ENCODE measurements at places on chromosomes 5 and 9. TPM values are rescaled to one million over a fixed set of nuclear protein-coding genes. Genes with fewer than 3 reads are reported as not detected.

The GDA gene
- 2.7 TPM for total RNA-seq

The PCDH12 gene
- 1.6 TPM for total RNA-seq

The WNK2 gene
- total RNA-seq: 114 TPM

The SELENOP gene
- total RNA-seq: 99.9 TPM

- DNase-seq: no peak
Measured at GRCh38 chr5:1374679-1375055, 29.8 kb upstream of the CLPTM1L start.

DNA sequence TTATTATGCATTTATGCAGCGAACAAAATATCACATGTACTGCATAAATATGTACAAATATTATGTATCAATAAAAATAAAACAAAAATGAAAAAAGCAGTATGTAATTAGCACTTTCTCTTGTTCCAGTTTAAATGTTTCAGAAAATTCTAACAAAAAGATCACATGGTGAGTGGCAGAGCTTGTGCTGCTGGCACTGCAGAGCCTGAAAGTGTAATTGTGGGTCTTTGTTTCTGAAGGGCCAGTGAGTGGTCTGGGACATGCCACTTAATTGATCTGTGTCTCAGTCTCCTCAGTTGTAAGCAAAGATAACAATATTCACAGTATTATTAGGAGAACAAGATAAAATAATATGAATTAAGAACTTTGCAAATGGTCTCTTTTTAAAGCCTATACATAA lies 39.5 kb upstream of the RAI14 start:
- no peak for DNase-seq

DNA sequence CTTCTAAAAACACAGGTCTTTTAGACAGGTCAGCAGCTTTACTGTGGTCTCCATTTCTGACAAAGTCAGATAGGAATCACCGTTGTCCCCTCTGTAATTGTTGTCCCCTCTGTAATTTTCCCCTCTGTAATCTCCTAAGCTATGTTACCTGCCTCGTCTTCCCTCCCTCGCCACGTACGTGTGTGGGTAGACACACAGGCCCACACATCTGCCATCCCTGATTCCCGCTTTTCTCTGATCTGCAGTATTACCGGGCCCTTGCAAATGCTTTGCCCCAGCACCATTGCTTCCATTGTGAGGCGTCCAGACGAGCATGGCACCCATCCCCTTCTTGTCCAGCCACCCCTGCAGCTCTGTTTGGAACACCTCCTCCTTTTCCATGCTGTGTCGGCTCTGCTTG lies 45.0 kb upstream of the POMT1 start:
- no peak for DNase-seq

- DNase-seq: no peak
Measured at GRCh38 chr5:66870708-66871107, 274.5 kb downstream of the MAST4 start.

- peak; percentile 83 for DNase-seq
Measured at GRCh38 chr5:179819296-179820126, 1.2 kb upstream of the SQSTM1 start.
